Subcutaneous adipose tissue (tissue), 4 donors: ENCODE measurements at places on chromosomes 6 and 20. TPM values are rescaled to one million over a fixed set of nuclear protein-coding genes. Genes with fewer than 3 reads are reported as not detected.

Gene GPX5
- not detected for total RNA-seq

Gene PRDM1
- 5.3 TPM for total RNA-seq

Gene MEI4
- total RNA-seq = under 0.01 TPM

Gene TMEM200A
- total RNA-seq = 1.3 TPM

Gene HDGFL1
- not detected for total RNA-seq

Gene ESF1
- 13.0 TPM for total RNA-seq

Gene ARFGAP1
- total RNA-seq = 24.9 TPM

Gene TRIM31
- not detected for total RNA-seq

Gene TINAG
- total RNA-seq = not detected

Gene TREM2
- 27.7 TPM for total RNA-seq

Gene ADGB
- total RNA-seq = not detected

Gene RGS17
- 2.4 TPM for total RNA-seq

Gene PI16
- 7.5 TPM for total RNA-seq
